Upper lobe of left lung (tissue), 6 donors: ENCODE measurements at places on chromosomes 3 and 15.

DNA sequence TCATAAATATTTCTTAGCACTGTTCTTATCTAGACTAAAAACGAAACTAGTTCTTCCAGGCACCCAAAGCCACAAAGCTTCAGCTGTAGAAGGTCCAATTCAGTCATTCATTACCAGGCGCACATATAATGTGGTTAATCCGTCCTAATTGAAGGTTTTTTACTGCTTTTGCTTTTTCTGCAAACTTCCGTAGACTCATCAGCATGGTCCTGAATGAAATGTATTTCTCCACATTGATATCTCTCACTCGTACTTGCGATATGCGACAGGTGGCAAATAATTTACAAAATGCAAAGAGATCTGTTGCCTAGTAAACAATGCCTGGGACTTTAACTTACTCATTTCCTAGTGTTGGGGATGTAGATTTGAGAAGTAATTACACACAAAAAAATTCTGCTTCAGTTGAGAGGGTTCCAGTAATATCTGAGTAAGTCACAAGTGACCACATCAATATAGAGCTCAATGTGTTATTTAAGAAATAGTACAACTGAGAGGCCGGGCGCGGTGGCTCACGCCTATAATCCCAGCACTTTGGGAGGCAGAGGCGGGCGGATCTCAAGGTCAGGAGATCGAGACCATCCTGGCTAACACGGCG lies 75.0 kb upstream of the MBNL1 start:
- no peak for DNase-seq

DNA sequence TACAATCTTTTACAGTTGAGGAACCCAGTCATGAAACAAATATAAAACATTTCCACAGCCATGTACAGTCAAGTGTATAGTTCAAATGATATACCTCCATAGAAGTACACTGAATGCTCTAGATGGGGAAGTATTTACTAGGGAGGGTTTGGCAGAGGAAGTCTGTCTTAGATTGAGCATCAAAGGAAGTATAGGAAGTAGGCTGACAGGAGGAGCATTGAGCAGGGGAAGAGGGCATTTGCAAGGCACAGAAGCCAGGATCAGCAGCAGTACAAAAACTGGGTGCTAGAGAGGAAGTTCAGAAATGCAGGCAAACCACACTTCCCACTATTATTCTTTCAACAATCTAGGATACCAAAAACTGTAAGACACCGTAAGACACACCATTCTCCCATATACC lies 122.6 kb downstream of the ANO10 start:
- no peak for DNase-seq

GRCh38 chr3:129913618-129914017 lies 20.1 kb upstream of the TMCC1 start:
- no peak for DNase-seq

- DNase-seq, result no peak
Measured at GRCh38 chr3:104785947-104786346, 580.8 kb upstream of the ALCAM start.

GRCh38 chr3:161599697-161600096 lies 103.1 kb downstream of the OTOL1 start:
- no peak for DNase-seq

DNA sequence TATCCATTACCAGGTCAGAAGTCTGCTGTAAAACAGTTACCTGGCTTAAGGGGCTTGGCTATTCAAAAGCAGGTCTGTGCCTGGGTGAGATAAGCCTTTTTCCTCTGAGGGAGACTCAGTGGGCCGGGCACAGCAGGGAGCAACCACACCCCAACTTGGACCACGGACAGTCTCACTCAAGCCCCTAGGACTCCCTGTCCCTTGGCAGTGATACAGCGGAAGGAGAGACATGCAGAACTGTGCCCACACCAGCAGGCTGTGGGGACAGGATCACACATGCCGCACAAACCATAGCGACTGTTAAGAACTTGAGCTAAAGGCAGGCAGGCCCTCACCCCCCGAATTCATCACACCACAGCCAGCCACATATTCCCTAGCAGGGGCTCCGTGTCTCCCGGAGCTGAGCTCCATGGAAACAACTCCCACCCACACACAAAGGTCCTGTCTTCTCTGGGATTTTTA lies 2.8 kb upstream of the GP5 start:
- DNase-seq, result no peak
